Stimulated activated CD8-positive, alpha-beta memory T cell treated with anti-CD3 and anti-CD28 coated beads, Interleukin-12 subunit alpha, Interleukin-12 subunit beta, amount 100 ng/mL, for 4 hours (primary cell): ENCODE measurements at places on chromosomes 1 and 21.

DNA sequence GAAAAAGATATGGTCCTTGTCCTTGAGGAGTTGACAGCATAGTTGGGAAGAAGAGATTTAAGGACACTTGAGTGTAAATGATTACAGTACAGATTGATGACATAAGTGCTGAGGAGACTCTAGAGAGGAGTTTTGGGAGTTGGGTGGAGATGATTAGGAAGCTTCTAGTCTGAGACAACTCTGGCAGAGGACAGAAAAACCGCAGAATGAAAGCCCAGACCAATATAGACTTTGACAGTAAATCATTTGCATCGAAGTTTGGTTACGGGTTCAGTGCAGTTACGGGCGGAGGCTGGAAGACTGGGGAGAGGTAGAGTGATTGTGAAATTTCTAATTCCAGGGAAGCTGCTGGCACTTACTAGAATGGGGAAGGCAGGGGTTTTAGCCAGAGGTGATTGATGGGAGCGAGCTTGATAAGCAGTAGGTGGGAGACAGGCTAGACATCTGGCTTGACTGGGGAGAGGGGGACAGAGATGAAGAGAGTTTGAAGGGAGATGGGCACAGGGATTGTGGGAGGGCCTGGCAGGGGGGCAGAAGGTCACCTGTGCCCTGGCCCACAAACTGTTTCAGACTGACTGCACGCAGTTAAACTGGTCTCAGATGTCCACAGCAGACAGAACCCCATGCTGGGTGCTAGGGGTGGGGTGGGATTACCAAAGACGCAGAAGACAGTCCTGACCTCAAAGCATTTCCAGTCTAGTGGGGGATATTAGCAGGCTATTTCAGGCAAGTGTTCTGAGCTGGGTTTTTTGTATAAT is 20.1 kb downstream of the SH2D2A start:
- DNase-seq: no peak

DNA sequence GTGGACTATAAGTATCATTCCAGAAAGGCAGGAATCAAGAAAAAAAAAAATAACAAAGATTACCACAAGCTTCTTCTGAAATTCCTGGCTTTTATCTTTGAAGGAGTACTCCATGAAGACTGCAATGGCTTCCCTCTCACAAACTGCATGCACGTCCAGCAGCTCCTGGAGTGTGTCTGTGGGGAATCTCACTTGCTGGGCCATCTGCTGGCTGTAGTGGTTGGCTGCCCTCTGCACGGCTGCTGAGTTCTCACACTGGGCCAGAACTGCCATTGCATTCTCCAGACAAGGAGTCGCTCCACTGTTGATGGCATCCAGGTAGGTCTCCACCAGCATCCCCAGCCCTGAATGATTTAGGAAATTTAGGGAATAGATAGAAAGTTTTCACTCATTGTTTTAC is 23.3 kb upstream of the GBP2 start:
- no peak for DNase-seq

DNA sequence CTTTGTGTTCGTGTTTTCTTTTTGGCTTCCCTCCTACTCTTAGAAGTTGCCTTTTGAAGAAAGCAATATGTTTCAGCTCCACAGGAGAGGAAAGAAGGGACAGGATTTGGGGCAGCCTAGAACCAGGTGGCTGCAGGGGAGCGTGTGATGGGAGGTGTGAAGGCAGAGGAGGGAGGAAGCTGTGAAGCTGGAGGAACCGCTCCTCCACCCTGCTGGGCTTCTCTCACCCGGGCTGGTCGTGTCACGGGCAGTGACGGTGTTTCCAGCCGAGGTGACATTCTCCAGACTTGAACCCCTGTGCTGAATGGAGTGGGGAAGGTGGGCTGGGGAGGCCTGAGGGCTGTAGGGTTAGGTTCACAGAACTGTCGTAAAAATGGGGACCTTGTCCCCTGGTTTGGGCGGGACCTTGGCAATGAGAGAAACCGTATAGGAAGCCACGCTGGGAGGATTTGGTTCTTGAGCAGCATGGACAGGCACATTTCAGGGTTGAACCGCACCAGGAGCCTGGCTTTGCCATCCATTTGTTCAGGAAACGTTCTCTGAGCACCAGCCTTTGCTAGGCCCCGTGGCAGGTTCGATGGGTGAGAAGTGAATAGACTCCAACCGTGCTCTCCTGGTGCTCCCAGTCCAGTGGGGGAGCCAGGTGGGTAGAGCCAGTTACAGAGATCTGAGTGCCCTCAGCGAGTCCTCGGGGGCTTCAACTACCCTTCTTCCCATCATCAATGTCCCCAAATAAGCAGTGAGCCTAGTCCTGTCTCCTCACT is 103.0 kb downstream of the PRDM2 start:
- DNase-seq: no peak

- no peak for DNase-seq
These were observed 23.4 kb downstream of the OLFML3 start for GRCh38 chr1:114002492-114003239.

- DNase-seq: no peak
These were observed 11.3 kb downstream of the HIVEP3 start for GRCh38 chr1:41907446-41907845.

DNA sequence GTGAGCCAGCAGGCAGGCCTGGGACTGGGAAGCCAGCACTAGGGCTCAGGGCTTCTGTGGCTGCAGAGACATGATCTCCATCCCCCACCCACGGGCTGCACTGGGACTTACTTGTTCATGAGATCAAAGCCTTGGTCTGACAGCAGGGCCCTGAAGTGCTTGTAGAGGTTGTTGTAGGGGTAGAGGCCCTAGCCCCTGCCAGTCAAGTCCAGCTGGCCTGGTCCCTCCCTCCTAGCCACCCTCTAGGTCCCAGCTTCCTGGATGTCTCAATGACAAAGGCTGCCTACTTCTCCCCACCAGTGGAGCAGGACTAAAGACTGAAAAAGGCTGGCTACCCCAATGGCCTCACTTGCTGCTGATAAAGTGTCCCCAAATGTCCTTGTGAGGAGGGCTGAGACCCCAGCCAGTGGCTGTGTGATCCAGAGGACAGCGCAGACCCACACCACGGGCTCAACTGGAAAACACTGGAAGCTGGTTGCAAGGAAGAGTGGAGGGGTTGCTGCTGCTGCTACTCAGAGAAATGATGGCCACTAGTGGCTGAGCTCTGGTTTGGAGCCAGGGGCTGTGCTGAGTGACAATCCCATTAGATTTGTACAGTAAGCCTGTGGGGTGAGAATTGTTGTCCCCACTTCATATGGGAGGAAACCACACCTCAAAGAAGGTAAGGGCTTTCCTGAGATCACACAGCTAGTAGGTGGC is 1.4 kb downstream of the HTR1D start:
- no peak for DNase-seq

GRCh38 chr1:100543640-100544039 is 5.7 kb downstream of the GPR88 start:
- DNase-seq: no peak

DNA sequence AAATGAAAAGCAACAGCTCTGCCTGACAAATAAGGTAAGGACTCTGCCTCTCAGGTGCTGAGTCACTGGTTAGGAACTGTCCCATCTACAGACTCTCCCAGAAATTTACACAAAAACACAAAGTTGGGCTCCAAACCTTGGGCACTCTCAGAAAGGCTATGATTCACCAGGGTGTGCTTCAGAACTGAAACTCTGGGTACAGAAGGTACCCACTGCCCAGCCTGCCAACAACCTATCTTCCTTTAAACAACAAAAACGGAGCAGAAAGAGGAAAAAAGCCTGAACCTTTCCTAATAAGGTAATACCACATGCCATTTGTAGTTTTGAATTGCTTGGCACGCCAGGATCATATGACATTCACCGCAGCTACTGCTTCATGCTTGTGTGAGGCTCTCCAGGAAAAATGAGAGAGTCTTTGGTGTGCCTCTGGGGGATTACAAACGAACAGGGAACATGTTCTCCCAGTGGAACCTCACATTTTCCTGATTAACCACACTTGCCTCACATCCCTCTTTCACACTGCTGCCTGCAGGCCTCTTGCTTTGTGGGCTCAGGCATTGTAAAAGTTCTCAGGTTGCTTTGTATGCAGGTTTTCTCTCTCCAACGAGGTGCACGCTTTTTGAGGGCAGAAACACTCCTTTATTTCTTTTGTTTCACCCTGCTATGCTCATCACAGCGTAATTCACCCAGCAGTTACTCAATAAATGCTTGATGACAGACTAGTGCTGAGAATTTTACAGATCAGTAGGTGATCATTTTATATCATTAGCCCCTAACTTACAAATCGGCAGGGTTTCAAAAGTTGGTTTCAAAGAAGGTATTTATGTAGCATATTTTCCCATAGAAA is 65.1 kb downstream of the GADD45A start:
- no peak for DNase-seq

- DNase-seq: no peak
These were observed 707 bp downstream of the PRCC start for GRCh38 chr1:156767879-156768604.

DNA sequence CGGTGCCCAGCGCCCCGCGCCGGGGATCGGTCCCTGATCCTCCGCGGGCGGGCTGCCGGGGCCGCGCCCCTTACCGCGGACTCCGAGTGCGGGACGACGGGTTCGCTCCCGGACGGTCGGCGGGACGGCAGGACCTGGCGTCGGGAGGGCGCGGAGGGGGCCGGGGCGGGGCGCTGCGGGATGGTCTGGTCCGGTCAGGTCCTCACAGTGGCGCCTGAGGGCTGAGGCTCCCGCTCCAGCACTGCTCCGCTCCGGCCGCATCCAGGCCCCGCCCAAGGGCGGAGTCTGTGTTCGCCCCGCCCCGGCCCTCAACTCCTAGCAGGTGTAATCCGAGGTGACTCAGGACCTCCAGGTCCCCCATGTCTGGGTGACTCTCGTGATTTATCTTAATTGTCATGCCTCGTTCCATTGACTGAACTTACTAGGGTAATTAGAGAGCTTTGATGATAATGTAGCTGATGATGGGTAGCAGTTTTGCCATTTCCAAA is at the start of gene RAB3B:
Gene RAB3B, minus strand, starts transcription at position 223 of the 488 bp plus-strand sequence. CDS start 13,583 bp downstream, outside the sequence.
- peak; percentile 76 for DNase-seq
